ENCODE measurements at places on chromosomes 3 and 15.

DNA sequence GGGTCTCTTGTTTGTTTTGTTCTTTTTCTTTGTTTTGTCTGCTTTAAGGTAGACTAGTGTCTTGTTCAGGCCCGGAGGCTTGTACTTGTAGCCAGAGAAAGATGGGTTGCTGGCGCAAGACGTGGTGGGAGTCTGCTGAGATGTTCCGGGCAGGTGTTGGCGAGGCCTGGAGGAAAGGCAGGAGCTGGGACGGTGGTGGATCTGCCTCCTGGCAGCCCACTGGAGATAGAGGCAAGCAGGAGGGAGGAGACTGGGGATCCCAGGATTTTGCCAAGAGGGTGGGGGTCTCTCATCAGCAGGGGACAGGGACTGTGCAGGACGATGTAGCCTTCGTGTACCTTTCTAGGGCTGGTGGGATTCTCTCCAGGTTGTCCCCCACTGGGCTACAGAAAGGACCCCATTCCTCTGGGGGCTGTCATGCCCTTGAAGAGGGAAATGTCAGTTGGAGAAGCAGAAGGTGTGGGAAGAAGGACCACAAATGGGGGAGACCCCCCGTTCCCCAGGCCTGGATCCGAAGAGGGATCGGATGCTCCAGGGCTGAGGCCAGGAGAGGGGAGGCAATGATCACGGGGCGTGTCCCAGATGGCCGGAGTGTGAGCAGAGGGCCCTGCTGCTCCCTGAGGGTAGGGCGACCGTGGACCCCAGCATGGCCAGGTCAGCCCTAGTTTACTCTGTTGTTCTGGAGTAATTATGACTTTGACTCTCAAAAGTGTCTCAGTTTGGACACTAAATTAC lies 7.0 kb downstream of the CHAC1 start:
- no peaks in the 10 kb centered on the region for H3K27me3 ChIP-seq
- H3K27ac ChIP-seq: no peak overlapping the region
- H3K4me1 ChIP-seq: peaks cover 2% of the 10 kb centered on the region

GRCh38 chr3:52774901-52775864 lies 2.2 kb upstream of the ITIH1 start:
- H3K27me3 ChIP-seq: no peaks in the 10 kb centered on the region
- H3K27ac ChIP-seq: no peak overlapping the region
- no peaks in the 10 kb centered on the region for H3K4me1 ChIP-seq
- no peak overlapping the region for H3K4me3 ChIP-seq

GRCh38 chr3:155525324-155525833 lies 219.5 kb downstream of the PLCH1 start:
- H3K4me3 ChIP-seq: no peak overlapping the region
- no peaks in the 10 kb centered on the region for H3K36me3 ChIP-seq
- 0 out of 2 replicates have a peak, but pooled peaks cover 2% of the 10 kb centered on the region for H3K4me1 ChIP-seq
- no peaks in the 10 kb centered on the region for H3K27me3 ChIP-seq
- DNase-seq: no peak

- H3K4me1 ChIP-seq: peaks cover 2% of the 10 kb centered on the region
- H3K36me3 ChIP-seq: no peaks in the 10 kb centered on the region
- no peak for DNase-seq
These were observed 692 bp downstream of the UBE2E2 start for GRCh38 chr3:23203708-23204330.

DNA sequence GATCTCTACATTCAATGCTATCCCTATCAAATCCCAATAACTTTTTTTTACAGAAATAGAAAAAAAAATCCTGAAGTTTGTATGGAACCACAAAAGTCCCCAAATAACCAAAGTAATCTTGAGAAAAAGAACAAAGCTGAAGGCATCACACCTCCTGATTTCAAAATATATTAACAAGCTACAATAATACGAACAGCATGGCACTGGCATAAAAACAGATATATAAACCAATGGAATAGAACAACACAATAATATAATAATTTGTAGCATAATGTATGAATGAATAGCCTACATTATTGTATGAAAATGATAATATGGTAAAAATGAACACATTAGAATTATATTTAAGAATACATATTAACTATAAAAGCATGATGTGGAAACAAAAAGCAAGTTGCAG lies 76.7 kb upstream of the TMC3 start:
- no peaks in the 10 kb centered on the region for H3K36me3 ChIP-seq
- no peaks in the 10 kb centered on the region for H3K27me3 ChIP-seq
- H3K4me3 ChIP-seq: no peak overlapping the region
- no peak overlapping the region for H3K27ac ChIP-seq
- no peaks in the 10 kb centered on the region for H3K4me1 ChIP-seq

- peaks cover 5% of the 10 kb centered on the region for H3K27me3 ChIP-seq
- H3K4me3 ChIP-seq: no peak overlapping the region
- H3K27ac ChIP-seq: no peak overlapping the region
- no peak for DNase-seq
- H3K36me3 ChIP-seq: no peaks in the 10 kb centered on the region
These were observed 1.3 kb upstream of the TWF2 start for GRCh38 chr3:52240059-52240885.

- peaks cover 3% of the 10 kb centered on the region for H3K4me1 ChIP-seq
- H3K36me3 ChIP-seq: no peaks in the 10 kb centered on the region
- no peak overlapping the region for H3K27ac ChIP-seq
- H3K27me3 ChIP-seq: peaks cover 58% of the 10 kb centered on the region
- no peak overlapping the region for H3K4me3 ChIP-seq
- DNase-seq: no peak
These were observed 9.3 kb downstream of the FOXL2 start for GRCh38 chr3:138937690-138938055.

DNA sequence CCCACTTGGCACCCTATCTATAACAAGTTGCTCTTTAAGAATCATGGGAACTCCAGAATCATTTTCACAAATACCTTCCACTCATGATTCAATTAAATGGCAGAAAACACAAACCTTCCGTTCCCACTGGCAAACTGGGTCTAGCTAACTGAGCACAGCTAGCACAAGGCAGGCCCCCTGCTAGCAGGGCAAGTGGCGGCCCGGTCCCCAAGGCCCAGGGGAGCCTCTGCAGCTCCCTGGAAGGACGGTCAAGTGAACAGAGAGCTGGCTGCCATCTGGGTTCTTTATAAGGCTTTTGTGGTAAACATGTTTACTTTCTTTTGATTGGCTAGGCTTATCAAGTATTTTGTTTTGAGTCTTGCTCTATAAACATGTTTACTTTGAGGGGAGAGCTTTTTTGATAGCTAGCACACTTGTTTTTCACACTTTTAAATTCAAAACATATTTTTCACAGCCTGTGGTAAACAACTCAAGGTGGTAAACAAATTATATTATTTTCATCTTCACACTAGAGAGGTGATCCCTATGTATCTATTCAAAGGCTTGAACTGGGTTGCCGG lies 81.4 kb downstream of the FOXP1 start:
- no peaks in the 10 kb centered on the region for H3K27me3 ChIP-seq
- no peak for DNase-seq
- H3K36me3 ChIP-seq: no peaks in the 10 kb centered on the region
- H3K4me3 ChIP-seq: no peak overlapping the region
- no peak overlapping the region for H3K27ac ChIP-seq

GRCh38 chr3:13145826-13146642 lies 72.8 kb upstream of the IQSEC1 start:
- no peaks in the 10 kb centered on the region for H3K4me1 ChIP-seq
- no peaks in the 10 kb centered on the region for H3K36me3 ChIP-seq
- no peak for DNase-seq
- no peak overlapping the region for H3K4me3 ChIP-seq
- no peaks in the 10 kb centered on the region for H3K27me3 ChIP-seq

- no peaks in the 10 kb centered on the region for H3K36me3 ChIP-seq
- H3K27ac ChIP-seq: no peak overlapping the region
- no peaks in the 10 kb centered on the region for H3K4me1 ChIP-seq
- DNase-seq: no peak
- H3K4me3 ChIP-seq: no peak overlapping the region
- H3K27me3 ChIP-seq: no peaks in the 10 kb centered on the region
These were observed 11.2 kb downstream of the GCSAM start for GRCh38 chr3:112121577-112122547.

- no peaks in the 10 kb centered on the region for H3K36me3 ChIP-seq
- no peak for DNase-seq
- no peaks in the 10 kb centered on the region for H3K4me1 ChIP-seq
- no peaks in the 10 kb centered on the region for H3K27me3 ChIP-seq
- no peak overlapping the region for H3K27ac ChIP-seq
- no peak overlapping the region for H3K4me3 ChIP-seq
These were observed 65.4 kb downstream of the FBN1 start for GRCh38 chr15:48579945-48580671.

- H3K4me3 ChIP-seq: no peak overlapping the region
- H3K27me3 ChIP-seq: no peaks in the 10 kb centered on the region
- DNase-seq: no peak
- H3K4me1 ChIP-seq: peaks cover 4% of the 10 kb centered on the region
- H3K36me3 ChIP-seq: no peaks in the 10 kb centered on the region
- no peak overlapping the region for H3K27ac ChIP-seq
These were observed 104.5 kb downstream of the ADCY5 start for GRCh38 chr3:123344175-123344906.

- H3K4me3 ChIP-seq: peak overlapping the region; percentile 57
- no peak overlapping the region for H3K27ac ChIP-seq
- DNase-seq: no peak
- H3K27me3 ChIP-seq: peaks cover 6% of the 10 kb centered on the region
These were observed 18.8 kb upstream of the SATB1 start for GRCh38 chr3:18443665-18444594.

DNA sequence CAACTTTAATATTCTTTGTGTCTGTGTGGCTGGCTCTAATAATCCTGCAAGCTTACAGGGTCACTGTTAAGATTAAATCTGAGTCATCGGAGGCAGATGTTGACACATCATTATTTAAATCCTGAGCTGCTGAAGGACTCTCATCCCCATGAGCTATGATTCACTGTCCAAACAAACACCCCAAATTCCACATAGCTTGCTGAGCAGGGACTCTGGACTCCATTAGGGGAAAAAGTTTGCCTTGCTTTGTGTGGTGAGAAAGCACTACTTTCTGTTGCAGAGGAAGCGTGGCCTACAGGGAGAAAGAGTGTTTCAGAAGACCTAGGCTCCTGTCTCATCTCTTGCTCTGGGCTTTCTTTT lies 213.7 kb downstream of the PDCD6IP start:
- no peak for DNase-seq
- H3K36me3 ChIP-seq: no peaks in the 10 kb centered on the region
- no peak overlapping the region for H3K4me3 ChIP-seq
- H3K4me1 ChIP-seq: peaks cover 2% of the 10 kb centered on the region
- no peaks in the 10 kb centered on the region for H3K27me3 ChIP-seq
- H3K27ac ChIP-seq: no peak overlapping the region

DNA sequence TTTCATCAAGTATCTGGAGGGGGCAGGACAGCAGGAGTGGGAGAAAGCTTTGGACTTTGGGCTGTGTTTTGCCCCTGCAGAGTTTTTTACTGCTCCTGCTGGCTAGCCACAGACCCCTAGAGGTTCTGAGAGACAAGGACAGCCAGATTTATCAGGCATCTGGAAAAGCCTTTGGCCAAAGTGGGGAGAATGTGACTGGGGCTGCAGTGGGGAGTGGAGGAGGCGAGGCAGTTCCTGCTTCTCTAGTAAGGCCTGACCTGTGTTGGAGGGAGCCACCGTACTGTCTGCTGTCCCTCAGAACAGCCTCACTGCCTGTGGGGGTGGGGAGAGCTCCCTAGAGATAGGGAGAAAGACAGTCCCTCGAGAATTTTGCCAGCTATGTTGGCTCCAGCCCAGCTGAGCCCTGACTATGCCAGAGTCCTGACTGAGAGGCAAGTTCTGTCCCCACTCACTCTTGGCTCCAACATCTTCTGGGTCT lies 2.2 kb downstream of the ALPK3 start:
- H3K4me1 ChIP-seq: peaks cover 6% of the 10 kb centered on the region
- H3K27me3 ChIP-seq: no peaks in the 10 kb centered on the region
- H3K27ac ChIP-seq: no peak overlapping the region

DNA sequence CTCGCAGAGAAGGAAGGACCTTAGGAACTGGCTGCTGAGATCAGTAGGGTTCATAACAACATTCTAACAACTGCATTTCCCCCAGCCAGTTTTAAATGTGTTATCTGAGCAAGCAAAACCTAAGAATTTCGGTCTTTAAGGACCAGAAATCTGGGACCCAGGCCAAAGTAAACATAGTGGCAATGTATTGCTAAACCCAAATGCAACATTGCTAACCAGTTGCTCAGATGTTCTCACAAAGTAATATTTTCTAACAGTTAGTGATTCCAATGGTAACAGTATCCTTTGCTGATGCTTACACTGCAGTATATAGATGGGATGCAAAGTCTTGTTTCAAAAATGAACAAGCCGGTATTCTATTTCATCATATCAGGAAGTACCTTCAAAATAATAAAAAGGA lies 254.3 kb downstream of the RYR3 start:
- H3K4me3 ChIP-seq: no peak overlapping the region
- H3K27ac ChIP-seq: no peak overlapping the region
- no peaks in the 10 kb centered on the region for H3K27me3 ChIP-seq
- DNase-seq: no peak
- H3K4me1 ChIP-seq: no peaks in the 10 kb centered on the region
- no peaks in the 10 kb centered on the region for H3K36me3 ChIP-seq

GRCh38 chr15:70632491-70633102 lies 130.8 kb downstream of the UACA start:
- H3K4me1 ChIP-seq: peaks cover 14% of the 10 kb centered on the region
- H3K27ac ChIP-seq: no peak overlapping the region
- no peaks in the 10 kb centered on the region for H3K36me3 ChIP-seq
- DNase-seq: no peak
- H3K27me3 ChIP-seq: no peaks in the 10 kb centered on the region

- no peaks in the 10 kb centered on the region for H3K27me3 ChIP-seq
- DNase-seq: no peak
- no peak overlapping the region for H3K4me3 ChIP-seq
- peaks cover 4% of the 10 kb centered on the region for H3K4me1 ChIP-seq
These were observed 55.0 kb upstream of the GATA2 start for GRCh38 chr3:128548021-128548420.

GRCh38 chr3:134083626-134084241 lies 54.0 kb upstream of the SLCO2A1 start:
- no peak for DNase-seq
- no peaks in the 10 kb centered on the region for H3K27me3 ChIP-seq
- no peak overlapping the region for H3K4me3 ChIP-seq

GRCh38 chr3:142152384-142152783 lies 3.0 kb upstream of the TFDP2 start:
- no peak for DNase-seq
- H3K4me3 ChIP-seq: no peak overlapping the region
- no peaks in the 10 kb centered on the region for H3K27me3 ChIP-seq
- no peaks in the 10 kb centered on the region for H3K36me3 ChIP-seq
- H3K4me1 ChIP-seq: no peaks in the 10 kb centered on the region

DNA sequence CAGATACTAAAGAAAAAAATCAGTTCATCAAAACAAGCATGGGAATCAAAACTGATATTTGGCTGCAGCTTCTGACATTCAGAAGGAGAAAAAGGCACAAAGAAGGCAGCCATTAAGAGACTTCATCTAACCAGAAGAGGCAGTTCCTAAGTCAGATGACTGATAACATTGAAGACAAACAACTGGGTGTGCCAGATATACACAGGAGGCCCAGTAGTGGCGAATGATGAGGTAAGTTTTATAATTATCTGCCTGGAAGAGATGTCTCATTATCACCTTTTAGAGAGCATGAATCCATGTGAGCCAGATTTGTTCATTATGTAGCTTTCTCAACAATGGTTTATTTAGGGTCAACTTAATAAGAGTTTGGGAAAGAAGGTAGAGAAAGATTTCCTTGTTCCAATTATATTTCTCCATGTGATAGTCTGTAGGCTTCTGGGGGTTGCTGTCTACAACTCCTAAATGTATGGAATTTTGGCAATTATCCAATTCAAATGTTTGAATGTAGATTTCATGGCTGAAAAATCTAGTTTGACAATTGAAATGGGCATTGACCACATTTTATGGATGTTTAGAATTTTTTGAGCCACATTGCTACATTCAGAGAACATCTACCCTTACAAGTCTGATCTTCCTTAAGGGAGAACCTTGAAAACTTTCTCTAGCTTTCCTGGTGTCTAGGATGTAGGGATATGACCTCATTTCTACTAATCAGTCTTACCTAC lies 50.4 kb upstream of the RASGRF1 start:
- no peak for DNase-seq
- H3K4me1 ChIP-seq: peaks cover 2% of the 10 kb centered on the region
- H3K4me3 ChIP-seq: no peak overlapping the region

Measured in iPS DF 6.9 (cell line).